ENCODE measurements at places on chromosomes 3 and 15. TPM values are rescaled to one million over a fixed set of nuclear protein-coding genes. Genes with fewer than 3 reads are reported as not detected.
A peak's percentile ranks its signal among the peaks of the same experiment; 100 is the strongest.

GRCh38 chr3:37097776-37098175, 76.6 kb downstream of the LRRFIP2 start:
- H3K4me1 ChIP-seq: no peaks in the 10 kb centered on the region
- peaks cover 11% of the 10 kb centered on the region for H3K36me3 ChIP-seq
- H3K27me3 ChIP-seq: no peaks in the 10 kb centered on the region
- no peak overlapping the region for H3K4me3 ChIP-seq

Gene CGNL1
- 38.3 TPM for total RNA-seq

- no peak for DNase-seq
- no peak overlapping the region for H3K4me3 ChIP-seq
- H3K36me3 ChIP-seq: no peaks in the 10 kb centered on the region
- no peaks in the 10 kb centered on the region for H3K27me3 ChIP-seq
- H3K27ac ChIP-seq: no peak overlapping the region
Observed at GRCh38 chr3:62888180-62888579, 13.0 kb upstream of the CADPS start.

GRCh38 chr3:66537735-66538134, 36.9 kb upstream of the LRIG1 start:
- no peak overlapping the region for H3K27ac ChIP-seq
- H3K4me1 ChIP-seq: no peaks in the 10 kb centered on the region
- DNase-seq: no peak
- H3K36me3 ChIP-seq: no peaks in the 10 kb centered on the region
- no peaks in the 10 kb centered on the region for H3K27me3 ChIP-seq

GRCh38 chr3:123634149-123635051, 49.5 kb upstream of the HACD2 start:
- H3K27me3 ChIP-seq: no peaks in the 10 kb centered on the region
- H3K36me3 ChIP-seq: no peaks in the 10 kb centered on the region
- H3K27ac ChIP-seq: peak overlapping the region; percentile 14
- no peak for DNase-seq
